Activated T-cell treated with anti-CD3 and anti-CD28 coated beads for 1 hour (primary cell): ENCODE measurements at places on chromosomes 2 and 18.

- no peak for DNase-seq
Measured at GRCh38 chr2:140154706-140155105, 1374.5 kb upstream of the NXPH2 start.

DNA sequence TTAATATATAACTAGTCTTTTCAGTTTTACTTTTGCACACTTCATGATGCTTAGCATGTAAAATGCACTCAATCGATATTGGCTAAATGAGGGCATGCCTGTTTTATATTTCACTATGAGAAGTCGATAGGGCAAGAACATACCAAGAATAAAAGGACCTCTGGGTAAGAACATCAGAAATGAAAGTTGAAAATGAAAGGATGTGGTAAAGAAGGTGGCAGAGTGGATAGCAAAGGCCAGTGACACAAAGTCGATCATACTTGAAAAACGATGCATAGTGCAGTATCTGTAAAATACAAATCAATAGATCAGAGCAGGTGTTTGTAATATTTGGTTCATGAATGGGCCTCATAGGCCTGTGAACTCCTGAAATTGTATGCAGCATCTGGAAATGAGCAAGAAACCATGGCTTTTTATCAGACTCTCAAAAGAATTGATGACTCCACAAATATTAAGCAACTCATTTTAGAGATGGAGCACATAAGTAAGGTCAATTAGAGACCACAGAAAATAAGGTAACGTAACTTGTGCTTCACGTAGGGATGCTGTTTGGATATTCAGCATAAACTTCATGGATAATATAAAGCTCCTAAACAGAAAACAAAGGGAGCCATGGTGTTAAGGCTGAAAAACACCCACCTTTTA is 653.4 kb downstream of the NYAP2 start:
- DNase-seq, result no peak

DNA sequence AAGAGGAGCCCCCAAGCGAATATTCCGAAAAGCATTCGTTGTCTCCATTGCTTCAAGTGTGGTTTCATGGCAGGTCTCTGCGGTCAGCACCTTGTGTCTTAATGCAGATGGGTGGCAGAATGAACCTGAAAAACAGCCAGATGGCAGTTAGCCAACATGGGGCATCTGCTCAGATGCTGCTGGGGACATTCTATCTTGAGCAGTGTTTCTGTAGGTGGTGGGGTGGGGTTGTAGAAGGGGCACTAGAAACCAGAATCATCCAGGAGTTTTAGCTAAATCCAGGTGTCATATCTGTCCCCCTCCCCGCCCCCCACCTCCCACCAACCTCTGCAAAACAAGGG is 42.1 kb downstream of the ST6GAL2 start:
- DNase-seq, result no peak

DNA sequence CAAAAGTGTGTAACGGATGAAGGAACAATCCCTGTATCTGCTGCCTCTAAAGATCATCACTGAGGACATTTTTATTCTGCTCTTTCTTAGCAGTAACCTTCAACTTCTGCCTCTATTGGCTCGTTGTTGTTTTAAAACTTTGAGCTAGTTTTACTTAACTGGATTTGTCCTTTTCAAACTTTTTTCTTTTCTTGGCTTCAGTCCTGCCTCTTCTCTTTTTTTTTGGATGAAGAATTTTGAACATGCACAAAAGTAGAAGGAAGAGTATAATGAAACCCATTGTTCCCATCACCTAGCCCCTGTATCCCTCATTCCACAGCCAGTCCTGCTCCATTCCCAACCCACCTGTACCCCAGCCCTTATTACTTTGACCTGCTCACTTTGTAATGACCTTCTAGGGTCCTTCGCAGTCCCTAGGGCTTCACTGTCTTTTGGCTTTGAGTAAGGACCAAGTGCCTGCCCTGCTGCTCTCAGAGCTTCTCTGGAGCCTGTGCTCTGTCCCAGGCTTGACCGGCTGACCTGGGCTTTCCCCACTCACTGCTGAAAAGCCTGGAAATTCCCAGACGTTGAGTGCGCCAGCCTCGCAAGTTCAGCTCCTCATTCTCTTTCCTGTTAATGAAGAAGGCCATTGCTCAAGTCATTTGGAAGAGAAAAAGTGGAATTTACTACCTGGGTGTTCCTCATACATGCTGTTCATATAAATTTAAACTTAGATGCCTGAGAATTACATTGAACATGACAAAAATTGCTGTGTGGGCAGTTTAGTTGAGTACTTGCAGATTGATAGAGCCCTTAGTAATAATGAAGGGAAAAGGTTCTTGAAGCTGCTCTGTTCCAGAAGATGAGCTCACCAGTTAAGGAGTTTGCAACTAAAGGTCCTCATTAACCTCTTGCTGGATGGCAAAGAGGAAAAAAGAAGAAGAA is 149.3 kb upstream of the ALPP start:
- DNase-seq, result no peak

DNA sequence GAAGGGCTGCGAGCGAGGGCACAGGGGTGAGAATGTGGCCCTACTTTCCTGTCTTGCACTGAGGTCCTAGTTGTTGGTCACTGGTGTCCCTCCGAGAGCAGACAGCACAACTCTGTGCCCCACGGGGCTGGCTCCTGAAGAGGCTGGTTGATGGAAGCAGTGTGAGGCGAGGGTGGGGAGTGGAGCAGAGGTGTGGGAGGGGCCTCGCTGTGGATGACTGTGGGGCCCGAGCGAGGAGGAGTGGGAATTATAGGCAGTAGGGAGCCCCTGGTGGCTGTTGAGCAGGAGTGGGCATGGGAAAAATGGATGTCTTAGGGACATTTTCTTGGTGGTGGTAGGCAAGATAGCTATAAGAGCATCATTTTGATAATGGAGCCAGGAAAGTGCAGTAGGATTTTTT is 660.5 kb upstream of the HS6ST1 start:
- DNase-seq, result no peak

- DNase-seq, result no peak
Measured at GRCh38 chr18:74611765-74612164, 14.1 kb downstream of the ZNF407 start.

DNA sequence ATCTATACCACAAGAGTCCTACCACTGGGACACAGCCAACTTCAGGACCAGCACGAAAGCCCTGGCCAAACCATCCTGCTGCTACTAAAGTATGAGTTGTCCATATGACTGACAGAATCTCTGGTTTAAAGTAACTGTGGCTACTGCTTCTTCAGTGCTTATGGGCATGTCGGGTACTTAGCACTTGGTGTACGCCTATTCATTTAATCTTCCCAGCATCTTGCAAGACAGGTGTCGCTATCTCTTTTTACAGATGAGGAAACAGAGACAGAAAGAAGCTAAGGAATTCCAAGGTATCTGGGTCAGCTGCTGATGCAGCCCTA is 203.4 kb upstream of the ID2 start:
- DNase-seq, result no peak

GRCh38 chr2:96100893-96101304 is 15.5 kb downstream of the ADRA2B start:
- no peak for DNase-seq
